ENCODE measurements at places on chromosomes 7 and 10. TPM values are rescaled to one million over a fixed set of nuclear protein-coding genes. Genes with fewer than 3 reads are reported as not detected.

Gene DDC
- 4.3 TPM for total RNA-seq

Gene GPR15LG
- total RNA-seq = not detected

Gene FEZF1
- 0.27 TPM for total RNA-seq

Gene AGMO
- 0.27 TPM for total RNA-seq

Gene OR6V1
- total RNA-seq = not detected

Gene SPDYE1
- total RNA-seq = not detected

Gene RSU1
- 35.7 TPM for total RNA-seq

Gene ACTR3C
- total RNA-seq = 5.3 TPM

Gene ZNF804B
- total RNA-seq = 6.3 TPM

Gene KCTD7
- total RNA-seq = 35.8 TPM

Gene SHLD2
- total RNA-seq = 45.5 TPM

Gene UBE3C
- 100 TPM for total RNA-seq

Gene FBH1
- 94.6 TPM for total RNA-seq

Gene CAV1
- 98.6 TPM for total RNA-seq

Gene CLCN1
- total RNA-seq = 0.22 TPM

Gene FGL2
- total RNA-seq = 34.0 TPM

Gene GSTO2
- total RNA-seq = 4.3 TPM

Gene AFAP1L2
- 19.6 TPM for total RNA-seq

Gene NOS3
- total RNA-seq = 7.9 TPM

Gene PTPN12
- 121 TPM for total RNA-seq

Gene ZNF438
- 11.3 TPM for total RNA-seq

Gene TFEC
- total RNA-seq = 4.5 TPM

Gene SYNPO2L
- total RNA-seq = 2.5 TPM

Gene DGKB
- total RNA-seq = 22.7 TPM

Gene NRCAM
- 171 TPM for total RNA-seq

Gene VGF
- 2.2 TPM for total RNA-seq

Gene STOX1
- 7.4 TPM for total RNA-seq

Gene ERVW-1
- total RNA-seq = not detected

Gene ASIC3
- total RNA-seq = 4.4 TPM
